ENCODE measurements at places on chromosomes 4 and X.

- no peak for DNase-seq
Observed at GRCh38 chr4:120056246-120056645, 10.4 kb downstream of the MAD2L1 start.

GRCh38 chrX:29318012-29318411 is 730.8 kb downstream of the IL1RAPL1 start:
- no peak for DNase-seq

- DNase-seq: no peak
Observed at GRCh38 chr4:154414796-154415195, 76.8 kb downstream of the DCHS2 start.

- DNase-seq: peak; percentile 50
Observed at GRCh38 chr4:39616651-39617050, 22.0 kb downstream of the SMIM14 start.

GRCh38 chr4:10157478-10158332 is 41.1 kb upstream of the WDR1 start:
- DNase-seq: peak; percentile 56

DNA sequence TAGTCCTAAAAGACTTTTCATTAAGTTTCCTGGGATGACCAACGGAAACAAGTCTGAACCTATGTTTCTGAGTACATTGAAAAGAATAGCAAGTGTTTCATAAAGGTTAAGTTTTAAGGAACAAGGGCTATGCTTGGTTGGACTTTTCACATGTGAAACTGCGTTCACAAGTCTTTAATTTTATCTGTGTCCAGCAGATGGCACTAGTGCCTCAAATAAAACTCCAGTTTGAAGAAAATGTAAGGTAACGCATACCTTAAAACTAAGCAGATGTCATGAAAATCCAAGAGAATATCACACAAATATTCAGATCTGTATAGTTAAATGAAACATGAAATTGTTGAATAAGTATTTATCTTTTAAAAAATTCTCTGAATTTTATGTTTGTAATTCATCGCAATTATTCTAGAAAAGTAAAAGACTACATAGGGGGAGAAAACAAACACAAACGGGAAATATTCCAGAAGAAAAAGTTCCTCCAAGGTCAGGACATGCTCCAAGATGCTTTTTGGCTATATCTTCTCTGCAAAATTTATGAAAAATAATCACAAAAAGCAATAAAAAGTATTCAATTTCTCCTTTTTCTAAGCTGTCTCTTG is 89.6 kb upstream of the MAD2L1 start:
- DNase-seq: peak; percentile 51

- DNase-seq: no peak
Observed at GRCh38 chrX:78624426-78624825, 34.7 kb downstream of the RTL3 start.

DNA sequence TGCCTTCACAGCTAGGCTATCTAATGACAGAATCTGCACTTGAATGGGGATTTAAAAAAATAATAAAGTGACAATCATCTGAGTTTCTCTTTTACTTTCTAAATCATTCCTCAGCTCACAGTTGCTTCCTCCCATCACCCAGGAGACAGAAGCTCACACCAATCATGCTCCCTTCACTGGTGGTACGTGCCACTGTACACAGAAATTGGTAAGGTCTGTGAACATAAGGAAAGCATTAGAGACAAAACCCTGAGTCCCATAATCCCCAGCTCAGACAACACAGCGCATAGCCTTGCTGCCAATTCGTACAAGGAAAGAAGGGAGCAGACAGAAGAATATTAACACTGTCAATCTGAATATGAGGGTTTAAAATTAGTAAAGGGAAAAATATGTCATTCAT is 133.1 kb downstream of the IDS start:
- DNase-seq: no peak

DNA sequence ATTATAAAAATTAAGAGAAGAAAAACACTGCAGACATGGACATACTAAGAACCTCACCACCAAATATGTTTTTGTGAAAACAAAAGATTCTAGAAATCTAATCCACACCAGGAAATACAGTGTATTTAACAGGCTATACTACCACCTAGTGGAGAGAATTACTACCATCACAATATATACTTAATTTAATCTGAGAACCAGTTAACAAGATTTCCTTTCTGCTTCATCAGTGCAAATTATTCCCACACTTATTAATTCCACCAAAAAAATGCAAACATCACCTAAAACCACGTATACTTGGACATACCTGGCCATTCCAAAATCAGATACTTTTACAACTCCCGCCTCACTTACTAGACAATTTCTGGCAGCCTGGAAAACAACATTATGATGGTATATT is 7.0 kb upstream of the TXK start:
- DNase-seq: peak; percentile 28

GRCh38 chr4:72591547-72592454 is 22.8 kb upstream of the ADAMTS3 start:
- DNase-seq: no peak

DNA sequence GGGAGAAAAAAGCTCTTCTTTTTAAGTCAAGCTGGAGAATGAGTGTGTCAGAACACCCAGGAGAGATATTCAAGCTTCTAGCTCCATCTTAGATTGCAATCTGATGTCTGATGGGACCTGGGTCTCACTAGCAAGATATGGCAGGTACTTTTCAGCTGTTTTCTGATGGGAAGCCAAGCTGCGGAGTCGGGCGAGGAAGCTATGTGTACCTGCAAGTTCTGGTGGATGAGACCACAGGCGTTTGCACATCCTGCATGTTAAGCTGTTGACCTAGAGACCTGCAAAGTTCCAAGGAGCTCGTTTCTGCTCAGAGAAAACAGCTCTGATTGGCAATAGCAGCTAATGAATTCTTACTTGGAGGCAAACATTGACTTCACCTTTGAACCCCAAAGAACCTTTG is 167.3 kb upstream of the GATB start:
- no peak for DNase-seq

- peak; percentile 52 for DNase-seq
Observed at GRCh38 chr4:64940698-64941097, 531.4 kb upstream of the TECRL start.

DNA sequence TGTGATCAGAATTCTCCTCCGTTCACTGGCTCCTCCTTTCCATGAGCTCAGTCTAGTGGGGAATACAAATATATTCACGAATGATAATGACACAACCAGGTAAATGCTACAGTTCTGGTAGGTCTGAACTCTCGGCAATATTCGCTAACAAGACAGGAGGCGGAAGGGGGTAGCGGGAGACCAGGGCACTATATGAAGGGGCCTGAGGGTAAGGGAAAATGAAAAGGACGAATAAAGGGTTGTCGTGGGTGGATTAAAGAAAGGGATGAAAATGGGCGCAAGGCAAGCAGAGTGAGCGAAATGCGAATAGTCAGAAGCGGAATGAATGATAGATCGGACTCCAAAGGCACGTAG is 743 bp downstream of the NKAP start:
- no peak for DNase-seq

GRCh38 chr4:26762650-26763049 is 98.0 kb upstream of the STIM2 start:
- no peak for DNase-seq

DNA sequence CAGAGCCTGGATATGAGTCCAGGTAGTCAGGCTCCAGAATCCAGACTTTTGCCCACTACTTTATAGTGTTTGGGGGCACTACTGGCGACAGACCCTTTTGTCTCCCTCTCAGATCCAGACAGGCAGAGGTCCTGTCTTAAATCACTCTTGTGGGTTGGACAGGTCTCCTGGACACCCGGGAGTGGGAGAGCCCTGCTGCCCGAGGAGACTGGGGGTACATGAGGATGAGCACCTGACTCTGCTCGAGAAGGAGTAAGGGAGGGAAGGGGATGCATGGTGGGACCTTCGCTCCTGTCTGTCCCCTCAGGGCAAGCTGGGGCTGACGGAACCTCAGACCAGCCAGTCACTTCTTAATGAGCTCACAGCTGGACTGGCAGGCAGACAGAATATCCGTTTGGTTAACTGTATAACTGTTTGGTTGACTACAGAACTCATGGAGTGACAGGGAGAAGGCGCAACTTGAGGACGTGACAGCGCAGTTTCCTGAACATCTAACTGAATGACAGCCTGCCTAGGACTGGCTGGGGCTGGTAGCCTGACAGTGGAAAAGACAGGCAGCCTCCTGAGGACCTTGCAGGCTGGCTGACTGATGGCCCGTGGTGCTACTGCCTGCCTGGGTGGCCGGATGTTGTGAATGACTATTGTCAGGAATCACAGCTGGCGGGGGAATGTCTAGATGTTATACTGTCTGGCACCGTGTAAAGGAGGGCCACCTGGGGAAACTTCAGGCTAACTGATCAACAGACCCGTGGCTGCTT is 1.6 kb upstream of the SUV39H1 start:
- no peak for DNase-seq
